Kidney tubule cell (primary cell): ENCODE measurements at places on chromosomes 7 and 10.

- peak; percentile 40 for DNase-seq
These were observed 47.7 kb upstream of the TRIL start for GRCh38 chr7:29005829-29006228.

GRCh38 chr10:126730856-126731609, 60.5 kb upstream of the C10orf90 start:
- no peak for DNase-seq

DNA sequence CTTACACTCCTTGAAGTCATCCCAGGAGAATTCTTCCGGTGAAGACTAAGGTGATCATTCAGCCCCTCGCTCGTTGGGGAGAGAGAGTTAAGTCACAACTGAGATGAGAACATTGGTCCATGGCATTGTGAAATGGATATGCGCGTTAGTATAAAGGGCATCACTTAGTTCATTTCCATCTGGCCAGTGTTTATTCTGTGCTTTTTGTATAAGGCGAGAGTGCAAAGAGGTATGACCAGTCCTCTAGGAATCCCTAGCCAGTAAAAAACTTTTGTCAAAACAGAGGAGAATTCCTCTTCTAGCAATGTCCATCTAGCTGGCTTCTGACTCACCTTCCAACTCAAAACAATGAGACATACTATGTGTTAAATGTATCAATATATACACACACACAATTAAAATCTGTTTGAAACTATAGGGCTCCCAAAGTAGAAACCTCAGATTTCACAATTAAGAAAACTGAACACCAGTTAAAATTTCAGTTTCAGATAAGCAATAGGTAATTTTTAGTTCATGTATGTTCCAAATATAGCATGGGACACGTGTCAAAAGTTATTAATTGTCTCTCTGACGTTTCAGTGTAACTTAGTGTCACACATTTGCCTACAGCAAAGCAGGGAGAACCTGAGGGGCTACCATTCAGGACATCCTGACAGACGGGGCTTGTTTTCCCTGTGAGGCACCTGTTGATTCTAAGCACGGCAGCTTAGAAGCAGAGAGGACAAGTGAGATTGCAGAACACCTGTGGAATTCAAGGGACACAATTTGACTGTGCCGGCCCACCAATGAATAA, 158.9 kb downstream of the KLF6 start:
- DNase-seq: peak; percentile 59

- DNase-seq: no peak
These were observed 484.7 kb upstream of the NRP1 start for GRCh38 chr10:33819206-33819605.

GRCh38 chr10:129481641-129482040, 14.6 kb downstream of the MGMT start:
- no peak for DNase-seq

DNA sequence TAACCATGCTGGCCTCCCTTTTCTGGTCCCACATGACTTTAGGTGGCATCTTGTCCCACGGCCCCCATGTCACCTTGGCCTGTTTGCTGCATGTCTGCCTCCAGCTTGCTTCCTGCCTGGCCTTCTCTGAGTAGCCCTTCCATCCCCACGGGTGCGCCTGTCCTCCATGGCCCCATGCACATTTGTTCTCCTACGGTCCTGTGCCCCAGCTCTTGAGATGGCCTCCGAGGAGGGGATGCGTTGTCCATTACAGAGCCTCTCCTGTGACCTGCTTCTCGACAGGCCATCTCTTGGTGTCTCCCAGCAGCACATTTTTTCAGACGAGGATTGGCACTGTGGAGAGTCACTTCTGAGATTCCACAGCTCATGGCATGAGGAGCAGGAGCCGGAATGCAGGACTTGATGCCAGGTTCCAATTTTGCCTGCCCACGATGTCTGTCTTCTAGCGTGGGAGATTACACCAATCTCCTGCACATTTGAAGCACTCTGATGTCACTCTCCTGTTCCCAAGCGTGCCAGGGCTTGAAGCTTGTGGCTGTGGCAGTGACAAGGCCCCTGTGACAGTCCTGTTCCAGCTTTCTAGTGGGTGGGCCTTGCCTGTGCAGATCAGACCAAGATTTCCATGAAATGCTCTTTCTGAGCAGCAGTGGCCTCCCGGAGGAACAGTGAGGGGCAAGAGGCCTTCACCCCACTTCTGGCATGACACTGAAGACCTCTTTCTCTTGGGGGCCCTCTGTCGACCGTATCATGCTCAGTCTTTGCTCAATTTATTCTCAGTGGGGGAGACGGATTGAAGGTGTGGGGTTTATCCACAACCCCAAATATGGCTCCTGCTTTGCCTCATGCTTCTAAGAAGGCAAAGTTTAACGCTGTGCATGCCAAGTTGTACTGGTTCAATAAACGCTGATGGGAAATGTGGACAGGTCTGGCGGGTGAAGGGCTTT, 13.4 kb downstream of the WDFY4 start:
- DNase-seq: no peak

- DNase-seq: no peak
These were observed 181.7 kb downstream of the TCF7L2 start for GRCh38 chr10:113131613-113132261.

DNA sequence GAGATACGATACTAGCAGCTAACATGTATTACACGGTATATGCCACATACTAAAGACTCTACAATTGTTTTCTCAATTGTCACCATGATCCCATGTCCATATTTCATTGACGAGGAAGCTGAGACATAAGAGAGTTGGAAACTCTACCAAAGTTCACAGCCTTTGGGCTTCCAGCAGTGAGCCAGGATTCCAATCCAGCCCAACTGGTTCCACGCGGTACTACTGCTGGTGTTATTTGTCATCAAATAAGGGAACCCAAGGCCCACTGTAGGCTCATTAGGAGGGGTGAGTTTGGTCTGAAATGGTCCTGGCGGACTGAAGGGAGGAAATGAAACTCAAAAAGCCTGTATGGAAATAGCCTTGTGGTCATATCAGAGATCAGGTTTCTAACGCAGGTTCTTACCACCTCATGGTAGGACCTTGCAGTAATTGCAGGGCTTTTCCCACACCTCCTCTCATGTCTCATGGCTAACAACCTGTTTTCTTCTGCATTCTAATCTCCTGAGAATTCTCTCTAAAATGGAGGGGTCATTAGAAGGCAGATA, 814.6 kb downstream of the LRMDA start:
- DNase-seq: no peak

DNA sequence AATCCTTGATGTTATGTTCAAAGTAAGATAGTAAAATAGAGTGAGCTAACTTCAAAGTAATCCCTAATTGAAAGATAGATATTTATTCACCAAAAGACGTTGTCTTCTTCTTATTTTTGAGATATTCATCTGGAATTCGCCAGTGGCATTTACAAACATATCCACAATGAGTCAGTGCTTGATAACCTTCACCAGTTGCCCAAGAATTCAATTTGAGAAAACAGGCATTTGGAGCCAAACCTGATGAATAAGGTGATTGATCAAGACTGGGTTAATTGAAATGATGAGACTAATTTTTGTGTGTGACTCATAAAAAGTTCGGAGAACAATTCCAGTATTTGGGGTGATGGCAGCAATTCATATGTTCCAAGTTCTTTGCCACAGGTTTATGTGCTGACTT, 344.0 kb downstream of the ARL4A start:
- no peak for DNase-seq

GRCh38 chr7:19262826-19263225, 117.6 kb upstream of the FERD3L start:
- DNase-seq: no peak

- DNase-seq: no peak
These were observed at the start of gene GIMAP8 for GRCh38 chr7:150450491-150451001. GIMAP8 (plus strand) TSS chr7:150450630; CDS start chr7:150466699, 16,069 bp downstream.

DNA sequence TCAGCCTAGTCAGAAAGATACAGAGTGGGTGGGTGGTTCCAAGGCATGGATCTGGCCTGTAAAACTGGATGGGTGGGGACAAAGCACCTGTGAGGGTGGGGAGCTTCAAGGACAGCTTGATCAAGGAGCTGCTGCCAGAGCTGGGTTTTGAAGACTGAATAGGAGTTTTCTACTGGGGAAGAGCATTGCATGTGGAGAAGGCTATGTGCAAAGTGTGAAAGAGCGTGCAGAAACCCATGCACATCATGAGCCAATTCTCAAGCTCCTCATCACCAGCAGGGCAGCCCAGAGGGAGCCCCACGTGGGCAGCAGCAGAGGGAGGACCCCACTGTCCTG, 58.6 kb downstream of the PDGFA start:
- no peak for DNase-seq

- no peak for DNase-seq
These were observed 112.2 kb downstream of the CLEC2L start for GRCh38 chr7:139635526-139636302.
